Neural progenitor cell (in vitro differentiated cells): ENCODE measurements at places on chromosomes 7 and 10.

DNA sequence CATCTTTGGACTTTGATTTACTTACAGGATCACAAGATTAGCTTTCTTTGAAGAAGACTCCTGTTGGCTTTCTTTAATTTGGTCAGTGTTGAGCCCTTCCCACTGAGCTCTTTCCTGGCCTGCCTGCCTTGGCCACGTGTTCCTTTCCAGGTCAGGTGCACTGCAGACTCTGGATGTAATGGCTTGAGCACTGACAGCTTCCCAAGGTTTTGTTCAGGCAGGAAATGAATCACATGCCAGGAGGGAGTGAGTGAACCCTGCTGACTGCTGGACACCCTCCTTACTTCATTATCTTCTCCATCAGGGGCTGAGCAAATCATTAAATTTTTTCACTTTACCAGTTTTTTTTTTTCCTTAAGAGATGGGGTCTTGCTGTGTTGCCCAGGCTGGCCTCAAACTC, 29.8 kb downstream of the SNX10 start:
- DNase-seq = no peak

- DNase-seq = no peak
Observed at GRCh38 chr7:134845461-134845860, 66.0 kb downstream of the CALD1 start.

- DNase-seq = peak; percentile 45
Observed at GRCh38 chr10:90148116-90148855, 446.9 kb downstream of the KIF20B start.

GRCh38 chr10:27504808-27505460, 830 bp downstream of the RAB18 start:
- no peak for DNase-seq

DNA sequence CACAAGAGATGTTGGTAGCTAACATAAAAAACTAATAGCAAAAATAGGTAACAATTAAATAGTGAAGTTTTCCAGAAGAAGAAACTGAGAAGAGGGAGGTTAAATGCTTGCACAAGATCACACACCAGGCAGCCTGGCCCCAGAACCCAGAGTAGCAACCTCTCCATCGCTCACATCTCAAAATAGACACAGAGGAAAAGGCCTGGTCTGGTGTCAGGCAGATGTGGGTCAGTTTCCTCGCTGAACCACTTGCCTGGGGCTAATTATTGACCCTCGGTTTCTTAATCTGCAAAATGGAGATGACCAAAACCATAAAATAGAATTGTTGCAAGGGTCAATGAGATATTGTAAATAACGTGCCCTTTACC, 44.5 kb upstream of the STK17A start:
- DNase-seq = no peak

GRCh38 chr7:146366938-146367337, 250.3 kb downstream of the CNTNAP2 start:
- no peak for DNase-seq

- no peak for DNase-seq
Observed at GRCh38 chr7:133961724-133962123, 165.4 kb upstream of the LRGUK start.

DNA sequence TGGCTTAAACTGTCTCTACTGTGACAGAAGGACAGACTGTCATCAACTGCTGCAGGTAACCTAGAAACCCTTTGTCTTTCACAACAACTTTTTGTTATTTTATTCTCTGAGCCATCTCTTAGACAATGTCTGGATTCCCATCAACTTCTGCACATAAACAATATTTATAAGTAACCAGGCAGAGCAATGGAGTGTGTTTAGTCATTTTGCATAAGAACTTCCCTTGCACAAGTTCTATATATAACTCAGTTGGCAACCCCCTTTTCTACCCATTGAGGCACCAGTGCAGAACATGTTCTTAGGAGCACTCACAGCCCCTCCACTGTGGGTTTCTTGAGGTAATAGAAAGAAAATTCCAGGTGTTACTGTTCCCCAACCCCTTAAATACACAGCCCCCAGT, 65.0 kb upstream of the IL6 start:
- DNase-seq = no peak

GRCh38 chr10:4250587-4250887, 465.5 kb upstream of the KLF6 start:
- DNase-seq = no peak

- peak; percentile 66 for DNase-seq
Observed at GRCh38 chr10:122461729-122462532, 578 bp downstream of the HTRA1 start.

GRCh38 chr7:124713086-124713485, 52.5 kb downstream of the GPR37 start:
- DNase-seq = no peak

DNA sequence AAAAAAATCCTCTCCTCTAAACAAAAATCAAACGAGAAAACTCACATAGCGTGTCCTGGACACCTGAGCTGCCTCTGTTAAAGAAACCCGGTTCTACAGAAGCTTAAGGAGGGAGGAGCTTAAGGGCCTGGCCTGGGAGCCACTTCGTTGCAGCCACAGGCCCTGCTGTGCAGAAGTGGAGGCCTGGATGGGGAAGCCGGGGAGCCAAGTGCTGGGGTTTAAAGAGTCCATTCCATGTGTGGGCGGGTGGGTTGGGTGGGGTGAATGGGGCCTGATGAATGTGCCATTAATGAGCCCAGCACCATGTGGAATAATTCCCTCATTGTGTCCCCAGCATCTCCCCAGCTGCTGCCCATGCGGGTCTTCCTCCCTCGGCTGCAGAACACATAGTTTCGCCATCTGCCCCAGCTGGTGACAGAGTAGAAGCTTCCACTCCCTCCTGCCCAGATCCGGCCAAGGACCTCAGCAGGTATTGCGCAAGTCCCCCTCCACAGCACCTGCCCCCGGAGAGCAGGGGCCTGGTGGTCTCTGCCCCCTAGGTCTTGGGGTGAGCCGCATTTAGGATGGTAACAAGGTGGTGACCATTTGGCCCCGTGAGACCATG, 127.8 kb upstream of the BTBD16 start:
- no peak for DNase-seq

DNA sequence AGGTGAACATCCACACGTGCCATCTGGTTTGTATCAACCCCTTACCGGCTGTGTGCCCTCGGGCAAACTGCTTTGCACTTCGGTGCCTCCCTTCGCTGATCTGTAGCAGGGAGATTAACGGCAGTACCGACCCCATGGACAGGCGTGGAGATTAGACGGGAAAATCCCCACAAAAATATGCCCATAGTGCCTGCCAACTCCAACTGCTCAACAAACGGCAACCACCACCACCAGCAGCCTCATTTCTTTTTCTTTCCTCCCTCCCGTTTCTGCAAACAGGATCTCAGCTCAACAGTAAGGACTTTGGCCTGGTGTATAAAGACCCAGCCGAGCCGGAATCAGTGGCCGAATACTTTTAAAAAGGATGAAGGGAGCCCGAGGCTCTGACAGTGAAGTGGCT, 31.0 kb downstream of the CHST15 start:
- no peak for DNase-seq

DNA sequence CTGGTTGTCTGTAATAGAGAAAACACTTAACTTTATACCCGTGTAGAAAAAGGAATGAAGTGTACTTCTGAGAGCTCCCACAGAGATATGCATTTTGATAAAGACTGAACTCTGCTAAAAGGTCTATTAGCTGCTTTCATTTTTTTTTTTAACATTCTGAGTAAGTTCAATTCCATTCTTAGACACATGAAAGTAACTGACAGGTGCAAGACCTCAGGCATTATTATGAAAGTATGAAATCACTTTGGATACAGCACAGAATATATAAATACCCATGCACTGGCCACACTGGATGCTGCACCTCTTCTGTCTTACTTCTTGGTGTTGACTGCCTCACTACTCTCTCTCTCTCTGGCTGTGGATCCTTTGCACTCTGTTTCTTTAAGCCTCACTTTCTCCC, 46.2 kb downstream of the VWDE start:
- DNase-seq = no peak

GRCh38 chr7:69880840-69881239, 282.6 kb downstream of the AUTS2 start:
- no peak for DNase-seq

DNA sequence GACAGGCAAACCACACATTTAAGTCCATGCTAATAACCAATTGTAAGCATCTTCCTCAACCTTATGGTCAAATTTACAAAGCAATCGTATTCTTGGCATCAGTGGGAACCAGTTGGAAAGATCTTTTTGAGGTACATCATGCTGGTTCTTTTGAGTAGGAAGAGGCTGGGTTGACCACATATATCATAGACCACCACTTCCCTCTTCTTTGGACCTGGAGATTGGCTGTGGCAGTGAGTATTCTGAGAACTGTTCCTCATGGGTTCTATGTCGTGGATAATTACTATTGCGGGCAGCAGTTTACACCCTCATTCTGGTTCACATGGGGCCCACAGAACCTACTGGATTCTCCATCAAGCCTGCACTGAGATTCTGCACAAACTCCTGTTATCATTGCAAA, 35.5 kb upstream of the C1GALT1 start:
- DNase-seq = no peak

- DNase-seq = peak; percentile 10
Observed at GRCh38 chr10:96585736-96586418, 935 bp downstream of the TM9SF3 start.

DNA sequence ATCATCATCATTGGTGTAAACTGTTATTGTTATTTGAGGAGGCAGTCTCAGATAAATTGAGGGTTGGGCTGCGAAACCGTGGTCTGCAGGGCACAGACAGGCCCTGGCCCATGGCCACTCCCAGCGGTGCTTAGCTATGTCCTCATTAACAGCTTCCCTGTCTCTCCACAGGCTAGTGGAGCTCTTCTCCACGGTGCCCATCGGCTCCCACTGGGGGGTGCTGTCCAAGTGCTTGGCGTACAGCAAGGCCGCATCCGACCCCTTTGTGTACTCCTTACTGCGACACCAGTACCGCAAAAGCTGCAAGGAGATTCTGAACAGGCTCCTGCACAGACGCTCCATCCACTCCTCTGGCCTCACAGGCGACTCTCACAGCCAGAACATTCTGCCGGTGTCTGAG, 21.6 kb downstream of the GPR26 start:
- DNase-seq = peak; percentile 65

DNA sequence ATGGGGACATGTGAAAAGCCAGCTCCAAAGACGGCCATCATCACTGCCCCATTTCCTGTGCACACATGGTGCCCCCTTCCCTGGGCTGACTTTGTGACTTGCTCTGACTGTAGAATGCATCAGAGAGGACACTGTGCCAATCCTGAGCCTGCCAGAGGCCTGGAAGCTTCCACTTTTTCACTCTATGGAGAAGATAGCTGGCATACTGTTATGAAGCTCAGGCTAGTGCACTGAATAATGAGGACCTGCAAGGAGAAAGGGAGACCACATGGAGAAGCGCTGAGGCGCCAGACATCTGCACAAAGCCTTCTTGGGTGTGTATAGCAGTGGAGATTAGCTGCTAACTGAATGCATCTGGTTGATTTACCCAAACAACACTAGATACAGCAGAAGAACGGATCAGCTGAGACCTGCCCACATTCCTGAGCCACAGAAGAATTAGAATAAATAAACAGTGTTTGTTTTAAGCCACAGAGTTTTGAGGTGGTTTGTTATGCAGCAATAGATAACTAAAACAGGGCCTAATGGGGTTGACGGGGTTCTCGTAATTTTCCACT, 58.9 kb upstream of the C10orf90 start:
- DNase-seq = no peak

DNA sequence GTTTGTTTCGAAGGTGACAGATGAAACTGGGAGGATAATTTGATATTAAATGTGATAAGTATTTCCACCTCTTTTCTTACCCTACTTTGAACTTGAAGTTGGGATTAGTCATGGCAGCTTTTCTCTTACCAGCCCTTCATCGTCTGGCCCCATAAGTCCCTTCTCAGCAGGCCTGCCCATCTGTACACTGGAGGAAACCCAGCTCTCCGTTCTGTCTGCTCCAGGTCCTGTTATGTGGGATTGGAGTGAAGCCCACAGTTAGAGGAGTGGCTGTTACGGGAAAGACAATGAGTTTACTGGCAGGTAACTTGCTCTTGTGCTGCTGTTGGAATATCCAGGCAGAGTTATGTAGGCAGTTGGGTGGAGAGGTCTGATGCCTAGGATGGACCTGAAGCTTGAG, 127.3 kb downstream of the CAMK1D start:
- no peak for DNase-seq

DNA sequence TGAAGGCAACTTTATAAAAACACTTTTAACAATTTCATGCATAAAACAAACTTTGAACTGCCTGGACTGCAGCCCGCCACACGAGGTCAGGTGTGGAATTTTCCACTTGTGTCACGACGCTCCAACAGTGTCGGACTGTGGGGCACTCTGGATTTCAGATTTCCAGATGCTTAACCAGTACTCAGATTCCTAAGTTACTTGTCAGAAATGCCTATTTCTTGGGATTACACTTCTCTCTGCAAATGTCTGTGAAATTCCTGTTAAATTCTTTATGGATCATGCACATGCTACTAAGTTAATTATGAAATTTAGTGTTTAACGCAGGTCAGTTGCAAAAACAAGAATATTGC, 473 bp upstream of the GPER1 start:
- no peak for DNase-seq

DNA sequence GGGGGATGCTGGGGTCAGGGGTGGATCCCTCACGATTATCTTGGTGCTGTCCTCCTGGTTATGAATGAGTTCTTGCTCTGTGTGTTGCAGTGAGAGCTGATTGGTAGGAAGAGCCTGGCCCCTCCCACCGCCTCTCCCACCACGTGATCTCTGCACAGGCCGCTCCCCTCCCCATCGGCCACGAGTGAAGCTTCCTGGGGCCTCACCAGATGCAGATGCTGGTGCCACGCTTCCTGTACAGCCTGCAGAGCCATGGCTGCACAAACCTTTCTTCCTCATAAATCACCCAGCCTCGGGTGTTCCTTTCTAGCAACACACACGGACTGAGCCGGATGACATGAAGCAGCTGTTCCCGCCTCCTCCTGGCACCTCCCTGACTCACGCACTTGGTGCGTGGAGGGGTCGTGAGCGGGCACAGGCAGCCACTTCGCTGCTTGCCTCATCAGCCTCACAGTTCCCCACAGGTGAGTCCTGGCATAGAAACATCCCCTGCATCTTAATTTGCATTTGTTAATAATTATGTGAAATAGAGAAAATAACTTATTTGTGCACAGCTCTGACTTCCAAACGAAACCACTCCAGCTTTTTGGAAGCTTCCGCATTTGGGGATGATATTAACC, 210.8 kb downstream of the ADARB2 start:
- no peak for DNase-seq

GRCh38 chr7:75630549-75630948, 108.2 kb downstream of the HIP1 start:
- no peak for DNase-seq

DNA sequence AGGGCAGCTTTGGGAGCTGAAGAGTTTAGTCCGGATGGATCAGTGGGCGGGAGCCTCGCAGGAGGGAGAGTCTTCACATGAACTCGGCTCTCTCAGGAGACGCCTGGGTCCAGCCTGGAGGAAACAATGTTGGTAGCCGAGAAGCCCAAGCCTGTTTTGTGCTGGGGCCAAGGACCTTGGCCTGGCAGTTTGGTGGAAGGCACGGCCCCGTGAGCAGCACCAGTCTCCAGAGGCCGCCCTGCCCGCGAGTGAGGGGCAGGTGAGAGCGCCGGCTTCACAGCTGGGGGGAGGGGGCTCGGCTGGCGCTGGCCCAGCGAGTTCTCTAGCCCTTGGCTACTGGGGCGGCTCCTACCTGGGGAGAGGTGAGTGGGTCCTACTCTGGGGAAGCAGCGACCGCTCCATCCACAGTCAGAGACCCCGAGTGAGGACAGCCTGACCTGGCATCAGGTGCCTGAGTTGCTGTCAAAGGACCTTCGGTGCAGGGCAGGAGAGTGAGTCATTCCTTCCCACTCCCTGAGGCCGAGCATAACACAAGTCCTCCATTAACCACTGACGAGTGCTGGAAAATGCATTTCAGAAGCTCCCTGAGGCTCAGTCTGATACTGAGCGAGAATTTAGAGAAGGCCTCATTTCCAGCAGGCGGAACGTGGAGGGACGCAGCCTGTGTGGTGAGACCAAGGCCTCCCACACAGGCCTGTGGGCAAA, 89.3 kb upstream of the DIP2C start:
- no peak for DNase-seq
